ENCODE measurements at places on chromosomes 1 and 21.

DNA sequence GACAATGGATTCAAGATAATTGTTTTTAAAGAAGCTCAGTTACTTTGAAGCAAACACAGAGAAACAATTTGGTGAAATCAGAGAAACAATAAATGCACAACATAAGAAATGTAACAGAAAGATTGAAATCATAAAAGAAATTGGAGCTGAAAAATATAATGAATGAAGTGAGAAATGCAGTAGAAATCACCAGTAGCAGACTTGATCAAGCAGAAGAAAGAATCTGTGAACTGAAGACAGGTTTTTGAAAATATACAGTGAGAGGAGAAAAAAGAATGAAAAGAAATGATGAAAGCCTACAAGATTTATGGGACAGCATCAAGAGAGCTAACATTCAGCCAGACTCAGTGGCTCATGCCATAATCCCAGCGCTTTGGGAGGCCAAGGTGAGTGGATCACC lies 4.2 kb upstream of the SELP start:
- DNase-seq: no peak

- DNase-seq: no peak
Measured at GRCh38 chr1:204240233-204240632, 26.4 kb upstream of the GOLT1A start.

GRCh38 chr1:70057500-70057899 lies 147.9 kb downstream of the LRRC40 start:
- no peak for DNase-seq

DNA sequence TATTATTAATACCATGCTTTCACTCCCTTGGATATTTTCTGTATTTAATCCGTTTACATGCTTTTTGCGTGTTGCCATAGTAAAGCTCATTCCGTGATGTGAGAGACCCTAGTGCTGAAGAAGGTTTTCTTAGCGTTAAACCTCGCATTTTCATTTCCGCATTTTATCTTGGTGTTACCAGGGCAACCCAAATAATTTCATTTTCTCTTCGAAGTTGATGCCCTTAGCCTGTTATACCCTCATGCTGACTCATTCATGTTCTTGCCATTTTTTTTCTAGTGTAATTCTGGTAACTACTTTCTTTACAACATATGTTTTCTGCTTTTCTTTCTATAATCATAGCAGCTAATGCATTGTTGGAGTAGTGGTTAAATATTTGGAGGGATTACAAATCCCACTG lies 37.2 kb downstream of the LRRC8C start:
- no peak for DNase-seq

DNA sequence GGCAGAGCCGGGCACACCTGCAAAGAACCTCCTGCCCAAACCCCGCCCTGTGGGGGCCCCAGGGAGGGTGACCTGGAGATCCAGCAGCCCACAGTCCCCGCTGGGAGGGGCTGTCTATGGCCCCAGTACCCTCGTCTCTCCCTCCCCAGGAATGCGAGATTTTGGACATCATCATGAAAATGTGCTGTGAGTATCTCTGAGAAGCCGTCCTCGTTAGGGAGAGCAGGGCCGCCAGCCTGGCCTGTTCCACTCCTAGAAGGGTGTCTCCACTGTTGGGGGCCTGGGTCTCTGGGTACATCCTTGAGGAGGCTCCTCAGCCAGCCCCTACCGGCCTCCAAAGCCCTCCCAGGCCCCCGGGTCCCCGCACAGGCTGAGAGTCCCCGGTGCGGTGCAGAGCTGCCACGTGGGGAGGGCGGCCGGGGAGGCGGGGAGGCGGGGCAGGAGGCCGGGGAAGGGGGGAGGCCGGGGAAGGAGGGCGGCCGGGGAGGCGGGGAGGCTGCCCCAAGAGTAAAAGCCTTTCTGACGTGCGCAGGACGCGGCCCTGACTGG lies 18.7 kb downstream of the COL6A1 start:
- no peak for DNase-seq

DNA sequence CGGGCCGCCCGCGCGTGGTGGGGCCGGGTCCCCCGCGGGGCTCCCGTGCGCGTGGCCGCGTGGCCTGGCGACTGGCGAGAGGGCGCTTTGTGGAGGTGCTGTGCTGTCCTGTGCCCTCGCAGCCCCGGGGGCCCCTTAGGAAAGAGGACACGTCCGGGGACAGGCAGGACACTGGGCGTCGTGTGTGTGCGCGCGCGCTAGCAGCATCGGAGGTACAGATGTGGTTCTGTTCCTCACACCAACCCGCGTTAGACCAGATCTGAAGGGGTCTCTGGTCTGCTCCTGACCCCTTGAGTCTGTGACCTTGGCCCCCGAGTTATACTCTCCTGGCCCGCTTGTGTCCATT lies 489 bp downstream of the ACTN2 start:
- DNase-seq: no peak

DNA sequence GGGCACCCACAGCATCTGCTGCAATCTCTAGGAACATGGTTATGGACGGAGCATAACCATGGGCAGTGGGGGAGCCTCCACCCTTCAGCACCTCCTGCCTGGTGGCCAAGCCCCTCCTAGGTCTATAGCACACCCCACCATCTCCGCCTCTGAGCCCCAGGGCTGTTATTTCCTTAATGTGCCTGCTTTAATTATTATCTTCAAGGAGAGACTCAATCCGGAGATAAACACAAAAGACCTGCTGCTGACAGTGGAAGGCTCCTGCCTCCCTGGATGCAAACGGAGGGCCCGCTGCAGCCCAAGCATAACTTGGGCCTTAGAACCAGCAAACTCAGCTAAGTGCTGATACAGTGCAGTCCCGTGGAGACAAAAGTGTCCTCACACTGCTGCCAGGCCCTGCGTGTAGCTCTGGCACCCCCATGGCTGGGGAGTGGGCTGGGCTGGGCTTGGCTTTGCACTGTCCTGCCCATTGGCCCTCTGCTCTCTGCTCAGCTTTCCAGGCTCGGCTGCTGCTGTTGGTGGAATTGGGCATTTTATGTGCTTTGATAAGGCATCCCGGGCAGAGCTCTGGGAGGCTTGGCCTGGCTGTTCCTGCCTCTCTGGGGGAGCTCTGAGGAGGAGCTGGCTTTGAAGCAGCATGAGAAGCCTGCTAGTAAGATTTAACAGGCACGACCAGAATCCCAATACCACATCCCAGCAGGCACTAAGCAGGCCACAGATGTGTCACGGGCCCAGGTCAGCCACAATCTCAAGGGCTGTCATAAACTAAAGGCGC lies 620.2 kb downstream of the PTPRU start:
- DNase-seq: no peak

DNA sequence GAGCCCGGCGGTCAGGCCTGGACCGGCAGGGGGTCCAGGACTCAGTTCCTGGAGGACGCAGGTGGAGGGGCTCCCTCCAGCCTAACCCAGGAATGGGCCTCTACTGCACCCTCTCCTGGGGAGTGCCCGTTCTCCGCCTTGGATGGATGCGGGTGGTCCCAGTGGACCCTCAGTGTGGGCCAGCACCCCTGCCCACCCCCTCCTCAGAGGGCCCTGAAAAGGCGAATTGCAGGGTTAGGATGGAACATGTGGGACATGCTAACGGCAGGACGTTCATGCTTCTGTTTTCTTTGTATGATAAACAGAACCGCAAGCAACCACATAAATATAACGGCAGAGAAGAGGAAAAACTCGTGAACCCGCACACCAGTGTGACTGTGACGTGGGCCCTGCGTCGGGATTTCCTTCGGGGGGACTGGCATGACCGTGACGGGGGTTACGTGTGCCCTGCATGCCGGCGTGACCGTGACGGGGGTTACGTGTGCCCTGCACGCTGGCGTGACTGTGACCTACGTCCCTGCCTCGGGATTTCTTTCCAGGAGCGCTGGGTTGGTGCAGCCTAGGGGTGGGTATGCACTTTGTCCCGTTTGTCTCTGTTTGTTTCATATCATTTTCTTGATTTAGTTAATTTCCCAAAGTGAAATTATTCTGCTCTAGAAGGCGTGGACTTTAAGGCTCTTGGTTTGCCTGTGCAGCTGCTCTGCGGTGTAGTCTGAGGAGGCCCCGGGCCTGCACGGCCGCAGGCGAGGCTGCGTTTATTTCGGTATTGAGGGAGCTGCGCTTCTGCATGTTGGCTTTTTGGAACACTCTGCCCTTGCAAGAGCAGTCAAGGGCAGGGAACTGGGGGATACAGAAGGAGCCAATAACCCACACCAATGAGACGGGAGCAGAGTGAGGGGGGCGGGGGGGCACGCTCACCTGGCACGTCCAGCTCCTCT lies 3.1 kb downstream of the FTCD start:
- DNase-seq: no peak

DNA sequence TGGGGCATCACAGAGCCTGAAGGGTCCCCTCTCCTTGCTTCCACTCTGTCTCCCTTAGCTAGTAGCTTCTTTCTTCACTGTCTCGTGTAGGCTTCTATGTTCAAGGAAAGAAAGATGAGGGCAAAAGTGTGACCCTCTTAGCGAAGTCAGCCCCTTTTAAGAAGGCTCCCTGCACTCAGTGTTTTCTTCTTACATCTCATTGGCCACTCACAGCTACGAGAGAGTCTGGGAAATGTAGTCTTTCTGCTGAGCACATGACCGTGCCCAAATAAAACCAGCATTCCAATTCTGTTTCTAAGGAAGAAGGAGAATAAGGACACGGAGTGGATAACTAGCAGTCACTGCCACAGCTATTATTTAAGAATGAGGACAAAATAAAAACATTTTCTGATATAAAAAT lies 104.9 kb upstream of the TNR start:
- no peak for DNase-seq

- DNase-seq: no peak
Measured at GRCh38 chr1:110627764-110628163, 21.6 kb upstream of the KCNA2 start.

GRCh38 chr1:54378157-54378873 lies 27.9 kb downstream of the SSBP3 start:
- no peak for DNase-seq

DNA sequence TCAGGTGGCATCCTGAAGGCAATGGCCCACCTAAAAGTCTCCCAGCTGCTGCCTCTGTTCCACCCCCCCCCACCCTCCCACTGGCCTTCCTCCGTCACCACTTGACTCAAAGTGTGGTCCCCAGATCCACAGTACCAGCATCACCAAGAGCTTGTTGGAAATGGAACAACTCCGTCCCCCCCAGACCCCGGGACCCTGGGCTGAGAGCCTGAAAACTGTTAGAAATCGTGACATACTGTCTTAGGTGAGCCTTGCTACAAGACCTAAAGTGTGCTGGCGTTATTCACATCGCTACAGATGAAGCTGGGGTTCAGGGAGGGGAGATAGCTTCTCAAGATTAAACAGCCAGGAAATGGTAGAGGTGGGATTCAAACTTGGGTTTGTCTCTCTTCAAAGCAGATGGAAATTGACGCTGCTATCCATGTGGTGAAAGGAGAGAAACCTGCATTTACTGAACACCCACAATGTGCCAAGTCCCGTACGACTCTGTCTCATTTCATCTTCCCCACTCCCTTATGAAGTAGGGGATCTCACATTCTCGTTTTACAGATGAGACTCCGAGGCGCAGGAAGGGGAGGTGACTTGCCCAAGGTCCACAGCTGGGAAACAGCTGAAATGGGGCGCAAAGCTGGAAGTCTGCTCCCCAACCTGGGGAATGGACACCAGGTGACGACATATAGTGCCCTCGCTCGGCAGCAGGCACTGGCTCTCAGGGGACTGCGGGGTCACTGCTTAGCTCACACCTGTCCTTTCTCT lies 52.8 kb upstream of the IFFO2 start:
- DNase-seq: no peak
